Heart right ventricle (tissue), 16 donors: ENCODE measurements at places on chromosomes 2 and 18. TPM values are rescaled to one million over a fixed set of nuclear protein-coding genes. Genes with fewer than 3 reads are reported as not detected.

DNA sequence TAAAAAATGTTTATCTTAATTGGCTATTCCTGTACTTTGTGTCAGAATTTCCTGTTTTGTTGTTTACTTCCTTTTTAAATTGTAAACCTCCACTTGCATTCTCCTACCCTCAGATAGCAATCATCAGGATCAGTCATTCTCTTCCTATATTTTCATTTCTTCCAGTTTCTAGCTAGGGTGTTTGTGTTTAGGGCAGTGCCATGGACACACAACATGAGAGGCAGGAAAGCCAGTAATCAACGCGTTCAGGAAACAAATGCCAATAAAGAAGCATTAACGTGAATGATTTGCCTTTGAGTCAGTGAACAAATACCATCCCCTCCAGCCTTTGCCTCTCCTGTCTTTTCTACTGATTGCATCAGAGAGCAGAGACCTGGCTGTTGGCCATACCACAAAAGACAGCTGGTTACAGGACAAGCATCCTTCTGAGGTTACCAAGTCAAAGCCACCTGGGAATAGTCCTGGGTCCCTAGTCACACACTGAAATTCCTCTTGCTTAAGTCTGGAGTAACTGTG, 56.7 kb upstream of the FHL2 start:
- no peak for DNase-seq

DNA sequence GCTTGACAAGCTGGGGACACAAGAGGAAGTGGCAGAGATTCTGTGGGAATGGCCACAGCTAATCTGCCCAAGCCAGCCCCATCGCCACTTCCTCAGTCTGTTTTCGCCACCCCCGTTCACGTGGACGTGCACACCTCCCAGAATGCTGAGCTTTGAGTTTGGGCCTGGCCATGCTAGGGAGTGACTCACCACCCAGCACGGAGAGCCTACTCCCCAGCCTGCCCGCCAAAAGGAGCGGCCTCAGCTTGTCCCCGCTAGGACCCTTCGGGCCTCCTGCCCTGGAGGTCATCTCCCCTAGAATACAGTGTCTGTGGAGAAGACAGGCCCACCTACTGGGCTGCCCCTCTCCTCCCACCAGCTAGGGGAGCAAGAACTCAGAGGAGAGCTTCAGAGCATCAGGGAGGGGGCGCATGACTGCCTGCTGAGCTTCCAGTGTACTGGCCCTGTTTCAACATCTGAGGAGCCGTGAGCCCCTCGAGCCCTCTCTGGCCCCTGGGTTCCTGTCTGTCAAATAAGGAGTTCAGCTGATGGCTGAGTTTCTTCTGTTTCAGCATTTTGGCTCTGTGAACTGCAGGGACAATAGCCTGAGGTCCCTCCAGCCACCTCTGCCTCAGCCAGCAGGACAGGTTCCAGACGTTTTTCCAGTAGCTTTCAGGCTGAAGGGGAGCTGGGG, 5.1 kb downstream of the SLC35F6 start:
- peak; percentile 65 for DNase-seq

DNA sequence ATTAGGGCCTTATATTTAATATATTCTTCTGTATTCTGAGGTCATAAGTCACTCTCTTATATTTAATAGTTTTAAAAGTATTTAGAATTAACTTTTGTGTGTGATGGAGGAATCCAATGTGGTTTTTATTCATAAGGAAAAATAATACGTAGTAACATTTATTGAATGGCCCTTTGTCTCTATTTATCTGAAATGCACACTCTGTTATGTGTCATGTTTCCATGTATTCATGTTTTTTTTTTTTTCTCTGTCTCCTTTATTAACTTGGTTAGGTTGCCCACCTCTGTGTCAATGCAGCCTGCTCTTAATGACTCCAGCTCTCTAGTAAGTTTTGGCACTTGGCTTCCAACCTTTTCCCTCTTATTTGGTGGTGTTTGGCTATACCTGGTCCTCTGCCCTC, 33.8 kb downstream of the RNF144A start:
- DNase-seq = no peak

DNA sequence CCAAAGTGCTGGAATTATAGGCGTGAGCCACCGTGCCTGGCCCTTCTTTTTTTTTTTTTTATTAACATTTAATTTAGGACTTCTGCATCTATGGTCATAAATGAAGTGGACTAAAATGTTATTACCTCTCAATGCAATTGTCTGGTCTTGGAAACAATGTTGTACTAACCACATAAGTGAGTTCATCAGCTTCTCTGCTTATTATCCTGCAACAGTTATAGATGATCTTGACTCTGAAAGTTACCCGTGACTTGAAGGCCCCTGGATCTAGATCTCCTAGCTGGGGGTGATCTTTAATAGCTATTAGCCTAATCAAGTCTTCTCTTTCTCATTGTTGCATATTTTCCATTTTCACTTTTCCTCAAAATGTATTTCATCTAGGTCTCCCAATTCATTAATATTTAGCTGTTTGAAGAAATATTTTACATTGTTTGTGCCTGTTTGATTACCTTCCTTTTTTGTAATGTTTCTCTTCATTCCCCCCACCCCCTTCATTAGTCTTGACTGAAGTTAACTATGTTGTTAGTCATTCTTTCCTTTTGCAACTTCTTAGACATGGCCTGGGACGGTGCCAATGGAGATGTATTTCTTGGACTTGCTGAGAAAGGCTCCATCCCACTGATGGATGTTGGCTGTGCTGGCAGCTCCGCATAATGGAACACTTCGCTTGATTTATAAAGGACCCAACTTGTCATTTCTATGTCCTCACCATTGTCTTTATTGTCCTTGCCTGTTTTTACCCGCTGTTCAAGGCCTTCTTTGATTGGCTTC, 141.6 kb upstream of the RIOK3 start:
- DNase-seq = peak; percentile 59

DNA sequence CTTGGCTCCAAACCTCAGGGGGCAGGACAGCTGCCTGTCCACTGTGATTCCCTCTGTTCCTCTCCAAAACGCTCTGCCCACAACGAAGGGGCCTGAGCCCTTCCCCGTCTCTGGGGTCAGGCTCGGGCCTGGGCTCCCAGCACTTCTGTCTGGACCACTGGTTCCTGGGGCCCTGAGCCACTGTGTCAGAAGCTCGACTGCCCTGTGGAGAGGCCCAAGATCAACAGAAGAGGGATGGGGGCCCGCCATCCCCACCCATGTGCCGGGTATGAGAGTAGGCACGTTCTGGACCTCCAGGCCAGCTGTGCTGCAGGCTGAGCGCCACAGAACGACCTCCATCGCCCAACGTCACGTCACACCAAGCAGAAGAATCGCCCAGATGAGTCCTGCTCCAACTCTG, 119.9 kb upstream of the HS6ST1 start:
- no peak for DNase-seq

DNA sequence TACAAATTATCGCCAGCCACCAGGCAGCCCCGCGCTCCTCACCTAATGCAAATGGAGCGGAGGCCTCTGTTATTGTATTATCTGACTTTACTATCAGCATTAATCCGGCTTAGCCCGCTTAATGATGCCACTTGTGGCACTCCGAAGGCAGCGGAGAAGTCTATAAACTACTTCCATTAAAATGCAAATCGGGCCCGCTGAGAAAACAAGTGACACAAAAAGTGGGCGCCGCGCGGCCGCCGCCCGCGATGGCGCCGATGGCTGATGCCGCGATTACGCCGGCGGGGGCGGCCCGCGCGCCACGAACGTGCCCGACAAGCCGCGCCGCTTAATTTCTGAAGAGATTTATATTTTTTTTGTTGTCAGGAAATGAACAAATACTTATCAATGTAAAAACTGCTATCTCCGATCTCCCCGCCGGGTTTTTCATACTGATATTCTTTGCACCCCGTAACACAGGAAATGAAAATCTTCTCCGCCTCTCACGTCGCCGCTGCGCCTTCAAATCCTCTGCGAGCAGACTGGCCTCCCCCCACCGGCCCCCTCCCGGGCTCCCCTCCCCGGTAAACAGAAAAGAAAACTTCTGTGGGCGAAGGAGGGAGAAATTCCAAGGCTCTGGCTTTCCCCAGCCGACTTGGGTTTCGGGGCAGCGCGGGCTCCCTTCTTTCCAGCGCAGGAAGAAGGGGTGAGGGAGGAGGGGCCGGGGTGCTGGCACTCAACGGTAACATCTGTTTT, 221.8 kb downstream of the INSIG2 start:
- DNase-seq = peak; percentile 13

GRCh38 chr2:153717060-153717459, 154.7 kb upstream of the GALNT13 start:
- no peak for DNase-seq

- no peak for DNase-seq
Observed at GRCh38 chr18:36655930-36656329, 172.9 kb downstream of the TPGS2 start.

GRCh38 chr2:47046271-47046670, 108.8 kb downstream of the STPG4 start:
- no peak for DNase-seq

DNA sequence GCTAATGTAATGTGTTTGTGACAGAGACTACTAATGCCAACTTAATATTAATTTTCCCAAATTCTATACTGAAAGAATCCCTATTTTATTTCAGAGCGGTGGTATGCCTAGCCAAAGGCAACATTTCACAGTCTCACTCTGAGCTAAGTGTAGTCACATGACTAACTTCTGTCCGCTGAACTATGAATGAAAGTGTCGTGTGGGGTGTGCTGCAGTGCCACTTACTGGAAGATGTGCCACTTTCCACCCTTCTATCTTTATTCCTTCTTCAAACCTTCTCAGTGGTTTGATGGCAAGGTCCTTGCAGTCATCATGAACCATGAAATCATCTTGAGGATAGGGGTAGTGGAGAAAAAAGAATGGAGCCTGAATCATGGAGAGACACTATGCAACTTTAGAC, 47.3 kb upstream of the C1D start:
- no peak for DNase-seq

DNA sequence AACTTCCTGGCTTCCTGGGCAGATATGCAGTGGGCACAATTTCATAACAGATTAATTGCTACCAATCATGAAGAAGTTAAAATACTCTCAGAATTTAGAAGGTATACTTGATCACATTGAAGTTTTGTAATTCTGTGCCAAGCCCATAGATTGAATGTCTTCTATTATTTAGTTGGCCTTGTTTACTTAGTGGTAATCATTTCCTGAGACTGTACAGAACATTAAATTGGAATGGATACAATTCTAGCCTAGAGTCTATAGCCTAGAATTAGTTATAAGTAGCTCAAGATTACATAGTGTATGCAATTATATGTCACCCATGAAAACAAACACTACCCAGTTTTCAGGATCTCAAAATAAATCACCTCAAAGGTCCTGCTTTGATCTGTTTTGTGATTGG, 615.8 kb downstream of the XIRP2 start:
- DNase-seq = no peak

- DNase-seq = no peak
Observed at GRCh38 chr18:45040879-45041278, 360.2 kb downstream of the SETBP1 start.

- no peak for DNase-seq
Observed at GRCh38 chr2:124480958-124481357, 455.9 kb downstream of the CNTNAP5 start.

GRCh38 chr18:65257149-65257548, 493.7 kb upstream of the CDH7 start:
- no peak for DNase-seq

GRCh38 chr2:40178971-40179370, 272.9 kb downstream of the SLC8A1 start:
- DNase-seq = no peak

- no peak for DNase-seq
Observed at GRCh38 chr2:159592441-159592840, 23.9 kb downstream of the BAZ2B start.

DNA sequence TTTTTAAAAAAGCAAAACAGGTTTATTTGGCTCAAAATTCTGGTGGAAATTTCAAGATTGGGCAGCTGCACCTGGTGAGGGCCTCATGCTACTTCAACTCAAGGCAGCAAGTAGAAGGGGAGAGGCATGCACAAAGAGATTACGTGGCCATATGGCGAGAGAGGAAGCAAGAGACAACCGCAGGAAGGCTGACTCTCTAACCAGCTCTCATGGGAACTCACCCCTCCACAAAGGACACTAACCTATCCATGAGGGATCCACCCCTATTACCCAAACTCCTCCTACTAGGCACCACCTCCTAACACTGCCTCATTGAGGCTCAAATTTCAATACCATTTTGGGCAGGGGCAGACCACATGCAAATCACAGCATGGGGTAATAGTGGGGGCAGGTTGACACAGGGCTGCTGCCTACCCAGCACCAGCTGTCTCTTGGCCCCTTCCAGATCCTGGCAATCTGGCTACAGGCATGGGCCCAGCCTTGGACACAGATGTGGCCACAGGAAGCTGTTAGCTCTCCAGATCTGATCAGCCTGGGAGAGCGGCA, 2.0 kb upstream of the CAPN10 start:
- DNase-seq = peak; percentile 11

DNA sequence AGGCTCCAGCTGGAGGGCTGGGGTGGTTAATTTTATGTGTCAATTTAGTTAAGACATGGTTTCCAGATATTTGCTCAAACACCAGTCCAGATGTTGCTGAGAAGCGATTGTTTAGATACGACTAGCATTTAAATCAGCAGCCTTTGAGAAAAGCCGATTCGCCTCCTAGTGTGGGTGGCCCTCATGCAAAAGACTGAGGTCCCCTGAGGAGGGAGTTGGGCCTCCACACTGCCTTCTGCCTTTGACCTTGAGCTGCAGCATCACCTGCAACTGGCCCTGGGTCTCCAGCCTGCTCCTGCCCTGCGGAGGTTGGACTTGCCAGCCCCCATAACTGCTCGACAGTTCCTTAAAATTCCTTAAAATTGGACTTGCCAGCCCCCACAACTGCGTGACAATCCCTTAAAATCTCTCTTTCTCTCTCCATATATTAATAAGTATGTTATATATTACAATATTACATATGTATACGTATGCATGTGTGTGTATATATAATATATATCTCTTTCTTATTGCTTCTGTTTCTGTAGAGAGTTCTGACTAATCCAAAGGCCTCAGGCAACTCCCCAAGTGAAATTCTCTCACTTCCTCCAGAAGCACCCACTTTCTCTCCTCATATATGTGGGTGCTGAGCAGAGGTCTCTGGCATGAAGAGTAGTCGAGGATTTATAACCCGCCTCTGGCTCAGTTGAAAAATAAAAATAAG, 14.4 kb downstream of the FBLN7 start:
- DNase-seq = no peak

DNA sequence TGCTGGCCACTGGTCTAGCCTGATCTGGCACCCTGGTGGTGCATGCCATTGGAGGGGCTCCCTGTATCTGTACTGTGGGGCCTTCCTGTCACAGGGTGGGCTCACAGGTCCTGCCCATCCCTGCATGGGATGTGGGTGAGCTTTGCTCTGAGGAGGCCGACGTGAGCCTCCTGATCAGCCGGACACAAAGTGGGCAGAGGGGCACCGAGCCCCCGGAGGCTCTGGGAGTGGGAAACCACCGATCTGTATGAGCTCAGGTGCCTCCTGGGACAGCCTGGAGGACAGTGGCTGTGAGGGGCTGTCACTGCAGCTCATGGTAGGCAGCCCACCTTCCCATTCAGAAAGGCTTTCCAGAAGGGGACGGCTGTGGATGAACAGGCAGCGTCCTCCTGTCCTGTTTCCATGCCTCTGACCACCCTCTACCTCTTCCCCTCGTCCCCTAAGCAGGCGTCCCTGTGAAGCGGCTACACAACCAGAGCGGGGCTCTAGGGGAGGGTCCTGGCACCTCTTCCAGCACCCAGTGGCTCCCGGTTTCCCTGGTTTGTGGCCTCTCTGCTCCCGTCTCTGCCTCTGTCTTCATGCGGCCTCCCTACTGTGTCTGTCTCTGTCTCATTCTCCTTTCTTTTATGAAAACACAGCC, 112.5 kb upstream of the OTOS start:
- no peak for DNase-seq

KRTCAP3 gene
- total RNA-seq = not detected

CCDC74A gene
- 0.67 TPM for total RNA-seq

EGR4 gene
- total RNA-seq = not detected

CLIP4 gene
- 37.2 TPM for total RNA-seq

EVX2 gene
- total RNA-seq = not detected

B3GNT7 gene
- 2.1 TPM for total RNA-seq

KCNJ3 gene
- total RNA-seq = 2.6 TPM

NLRC4 gene
- 0.74 TPM for total RNA-seq
